ENCODE measurements at places on chromosomes 6 and 20. TPM values are rescaled to one million over a fixed set of nuclear protein-coding genes. Genes with fewer than 3 reads are reported as not detected.

- peak; percentile 99 for DNase-seq
Measured at GRCh38 chr6:22880686-22881433, 311.5 kb downstream of the HDGFL1 start.

- no peak for DNase-seq
Measured at GRCh38 chr6:2204272-2204671, 41.1 kb downstream of the GMDS start.

- DNase-seq: no peak
Measured at GRCh38 chr6:53645859-53646258, 19.7 kb downstream of the KLHL31 start.

- DNase-seq: peak; percentile 75
Measured at GRCh38 chr6:105431226-105431625, 28.3 kb upstream of the PREP start.

SRSF3 gene
- total RNA-seq: 518 TPM
